ACHN (cell line): ENCODE measurements at places on chromosomes 1 and 21.
A peak's percentile ranks its signal among the peaks of the same experiment; 100 is the strongest.

DNA sequence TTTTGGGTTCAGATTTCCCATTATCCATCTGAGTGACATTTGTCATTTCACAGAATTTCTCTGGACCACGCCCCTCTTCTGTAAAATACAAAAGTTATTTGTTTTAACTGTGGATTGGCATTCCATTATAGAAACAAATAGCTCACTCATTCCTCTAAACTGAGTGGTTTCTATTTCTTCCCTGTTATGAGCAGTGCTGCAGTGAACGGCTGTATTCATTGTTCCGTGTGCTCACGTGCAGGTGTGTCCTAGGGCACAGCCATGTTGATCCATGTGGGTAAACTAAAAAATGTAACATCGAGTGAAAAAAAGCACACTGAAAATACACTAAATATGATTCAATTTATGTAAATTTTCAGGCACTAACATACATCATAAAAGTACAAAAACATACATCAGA lies 27.0 kb upstream of the IL12RB2 start:
- no peak for DNase-seq

DNA sequence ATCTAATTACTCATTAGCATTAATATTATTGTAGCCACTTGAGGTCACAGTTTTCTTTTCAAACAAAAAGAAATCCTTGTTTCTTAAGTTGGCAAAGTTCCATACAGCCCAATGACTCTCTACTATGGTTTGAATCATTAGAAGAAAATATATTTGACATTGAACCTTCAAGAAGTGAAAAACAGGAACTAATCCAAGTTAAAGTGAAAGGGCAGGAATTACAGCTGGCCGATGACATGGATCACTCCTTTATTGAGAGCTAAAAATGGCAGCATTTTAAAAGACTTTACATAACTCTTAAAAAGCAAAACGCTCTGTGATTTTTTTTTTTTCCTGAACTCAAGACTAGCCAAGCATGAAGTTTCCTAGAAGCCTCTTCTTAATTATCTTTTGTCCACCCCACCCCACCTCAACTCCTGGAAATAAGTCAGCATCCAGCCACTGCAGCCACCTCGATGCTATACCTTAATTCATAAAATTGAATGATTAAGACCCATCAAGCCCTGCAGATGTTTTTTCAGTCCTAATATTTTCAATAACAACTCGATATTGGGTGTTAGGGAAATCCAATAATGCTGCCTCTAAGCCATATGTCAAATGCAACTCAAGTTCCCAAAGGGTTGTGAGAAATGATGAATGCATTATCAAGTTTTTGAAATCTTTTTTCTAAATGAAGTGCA lies 323.1 kb downstream of the HHIPL2 start:
- DNase-seq = no peak

DNA sequence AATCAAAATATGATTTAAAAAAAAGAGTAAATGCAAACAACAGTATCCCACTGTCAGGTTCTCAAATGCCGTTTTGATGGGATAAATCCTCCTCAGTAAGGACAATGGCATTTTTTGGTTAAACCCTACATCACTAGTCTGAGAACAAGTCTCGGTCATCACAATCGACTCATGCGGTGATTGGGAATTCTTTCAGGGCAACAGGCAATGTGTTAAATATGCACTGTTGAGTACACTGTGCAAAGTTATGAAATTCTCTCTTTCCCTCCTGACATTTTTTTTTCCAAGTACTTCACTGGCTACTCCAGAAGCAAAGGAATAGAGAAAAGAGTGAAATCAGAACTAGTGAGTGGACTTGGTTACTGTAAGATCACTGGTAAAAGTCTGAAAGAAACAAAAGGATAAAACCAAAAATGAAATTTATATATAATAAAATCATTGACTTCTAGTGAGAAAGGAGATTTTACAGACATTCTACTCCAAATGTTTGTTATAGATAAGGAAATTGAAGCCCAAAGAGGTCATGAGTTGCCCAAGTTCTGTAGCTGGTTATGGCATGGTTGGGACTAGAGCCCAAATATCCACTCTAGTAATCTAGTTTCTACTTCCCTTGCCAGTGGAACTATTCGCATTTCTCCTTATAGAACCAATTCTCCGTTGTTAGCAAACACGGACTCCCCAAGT lies 111.3 kb downstream of the TGFBR3 start:
- no peak for DNase-seq

DNA sequence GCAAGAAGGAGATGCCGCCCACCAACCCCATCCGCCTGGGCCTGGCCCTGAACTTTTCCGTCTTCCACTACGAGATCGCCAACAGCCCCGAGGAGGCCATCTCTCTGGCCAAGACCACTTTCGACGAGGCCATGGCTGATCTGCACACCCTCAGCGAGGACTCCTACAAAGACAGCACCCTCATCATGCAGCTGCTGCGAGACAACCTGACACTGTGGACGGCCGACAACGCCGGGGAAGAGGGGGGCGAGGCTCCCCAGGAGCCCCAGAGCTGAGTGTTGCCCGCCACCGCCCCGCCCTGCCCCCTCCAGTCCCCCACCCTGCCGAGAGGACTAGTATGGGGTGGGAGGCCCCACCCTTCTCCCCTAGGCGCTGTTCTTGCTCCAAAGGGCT lies 732 bp downstream of the SFN start:
- DNase-seq = no peak

GRCh38 chr21:44780137-44780502 lies 21.5 kb downstream of the UBE2G2 start:
- DNase-seq = no peak

DNA sequence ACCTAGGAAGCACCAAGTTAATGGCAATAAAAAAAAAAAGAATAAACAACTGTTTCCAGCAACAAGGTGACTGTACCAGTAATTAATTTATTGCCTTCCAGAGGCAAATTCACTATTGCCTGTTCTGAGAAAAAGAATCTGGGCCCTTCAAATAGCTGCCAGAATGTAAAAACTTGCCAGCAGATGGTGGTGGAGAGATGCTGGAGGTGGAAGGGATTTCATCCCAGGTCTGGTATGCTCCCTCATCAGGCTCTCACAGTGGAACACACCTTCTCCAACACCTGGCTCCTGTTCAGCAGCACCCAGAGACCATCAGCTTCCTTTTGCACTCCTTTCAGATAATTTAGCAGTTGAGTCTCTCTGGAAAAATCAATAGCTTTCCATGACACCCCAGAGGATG lies 792.9 kb upstream of the ADAMTS5 start:
- no peak for DNase-seq

- no peak for DNase-seq
Observed at GRCh38 chr1:54314696-54315095, 91.5 kb downstream of the SSBP3 start.

DNA sequence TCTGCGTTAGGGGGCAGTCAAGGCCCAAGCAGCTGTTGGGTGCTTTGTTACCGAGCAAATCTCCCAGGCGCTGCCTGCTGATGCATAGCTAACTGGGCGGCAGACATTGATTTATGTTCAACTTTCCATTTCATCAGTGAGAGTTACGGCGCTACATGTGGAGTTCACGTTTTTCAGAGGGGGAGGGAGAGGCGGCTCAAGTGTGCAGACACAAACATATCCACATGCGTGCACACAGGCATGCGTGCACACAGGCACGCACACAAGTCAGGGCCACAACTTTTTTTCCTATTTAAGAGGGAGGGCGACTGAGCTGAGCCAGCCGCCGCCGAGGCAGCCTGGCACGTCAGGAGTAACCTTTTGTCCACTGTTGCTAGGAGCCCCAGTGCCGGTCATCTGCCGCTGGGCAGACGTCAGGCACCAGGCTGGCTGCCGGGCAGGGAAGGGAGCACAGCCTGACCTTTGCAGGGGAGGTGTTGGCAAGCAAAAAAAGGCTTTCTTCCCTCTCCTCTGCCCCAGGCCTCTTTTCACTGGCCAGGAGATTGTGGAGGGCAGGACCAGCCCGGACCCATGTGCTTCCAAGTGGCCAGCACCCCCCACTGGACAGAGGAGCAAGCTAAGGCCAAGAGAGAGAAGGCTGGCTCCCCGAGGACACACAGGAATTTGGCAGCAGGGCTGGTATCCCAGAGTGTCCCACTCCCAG lies 73.3 kb downstream of the MRPL37 start:
- peak; percentile 85 for DNase-seq

GRCh38 chr1:2983319-2983705 lies 38.0 kb upstream of the ACTRT2 start:
- no peak for DNase-seq

GRCh38 chr1:51622455-51622913 lies 5.6 kb downstream of the OSBPL9 start:
- peak; percentile 75 for DNase-seq

GRCh38 chr1:119143706-119144105 lies 3.3 kb upstream of the WARS2 start:
- no peak for DNase-seq

DNA sequence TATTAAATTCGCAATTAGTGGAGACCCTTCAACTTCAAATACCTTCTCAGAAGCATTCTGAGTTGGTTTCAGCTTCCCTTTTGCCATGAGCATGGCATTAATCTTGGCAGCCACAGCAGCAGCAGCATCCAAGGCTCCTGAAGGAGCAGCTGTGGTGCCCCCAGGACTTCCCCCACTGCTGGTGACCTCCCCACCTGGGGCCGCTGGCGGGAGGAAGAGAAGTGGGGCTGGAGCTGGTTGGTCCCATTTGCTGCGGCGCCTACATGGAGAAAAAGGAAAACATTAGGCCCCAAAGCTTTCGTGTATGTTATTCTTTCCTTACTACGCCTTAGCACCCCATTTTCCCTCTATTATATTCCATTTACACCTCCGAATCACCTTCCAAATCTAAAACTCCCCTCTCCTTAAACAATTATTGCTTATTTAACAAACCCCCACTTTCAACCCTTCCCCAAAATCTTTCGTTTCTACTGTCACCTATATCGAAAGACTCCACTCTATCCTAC lies 569 bp downstream of the KHDC4 start:
- DNase-seq = no peak

GRCh38 chr1:63101336-63101735 lies 221.0 kb upstream of the FOXD3 start:
- no peak for DNase-seq

DNA sequence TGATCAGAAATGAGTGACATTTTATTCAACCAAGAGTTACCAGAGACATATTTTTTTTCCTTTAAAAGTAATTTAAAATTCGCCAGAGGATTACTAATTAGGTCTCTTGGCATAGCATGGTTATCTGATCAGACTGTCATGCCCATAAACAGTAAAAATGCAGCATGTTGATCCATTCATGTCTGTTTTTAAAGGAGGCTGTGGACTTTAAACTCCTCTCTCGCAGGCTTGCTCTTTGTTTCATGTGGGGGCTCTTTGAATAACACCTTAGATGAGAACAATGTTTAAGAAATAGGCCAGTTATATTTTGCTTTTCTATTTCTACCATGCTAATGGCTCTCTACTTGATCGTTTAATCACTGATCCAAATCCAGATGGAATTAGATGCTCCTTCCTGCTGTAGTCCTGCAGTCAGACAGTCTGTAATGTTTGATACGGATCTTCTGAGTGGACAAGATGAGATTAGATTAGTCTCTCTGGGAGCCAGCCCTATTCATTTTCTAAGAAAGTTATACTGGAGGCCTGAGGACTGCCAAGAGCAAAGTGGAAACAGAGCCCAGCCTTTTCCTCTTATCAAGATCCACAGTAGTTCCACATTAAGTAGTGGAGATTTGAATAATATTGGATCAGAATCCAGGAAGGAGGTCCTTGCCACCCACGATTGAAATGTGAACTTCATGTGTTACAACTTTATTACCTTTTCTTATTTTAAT lies 197.4 kb downstream of the HS2ST1 start:
- DNase-seq = no peak

GRCh38 chr1:73452522-73452921 lies 745.5 kb downstream of the LRRIQ3 start:
- DNase-seq = no peak

- DNase-seq = peak; percentile 66
Observed at GRCh38 chr1:43073490-43074230, 98.4 kb downstream of the EBNA1BP2 start.

- peak; percentile 27 for DNase-seq
Observed at GRCh38 chr1:29849038-29849750, 612.9 kb downstream of the PTPRU start.

- DNase-seq = no peak
Observed at GRCh38 chr1:152968248-152968647, 2.2 kb upstream of the SPRR4 start.

DNA sequence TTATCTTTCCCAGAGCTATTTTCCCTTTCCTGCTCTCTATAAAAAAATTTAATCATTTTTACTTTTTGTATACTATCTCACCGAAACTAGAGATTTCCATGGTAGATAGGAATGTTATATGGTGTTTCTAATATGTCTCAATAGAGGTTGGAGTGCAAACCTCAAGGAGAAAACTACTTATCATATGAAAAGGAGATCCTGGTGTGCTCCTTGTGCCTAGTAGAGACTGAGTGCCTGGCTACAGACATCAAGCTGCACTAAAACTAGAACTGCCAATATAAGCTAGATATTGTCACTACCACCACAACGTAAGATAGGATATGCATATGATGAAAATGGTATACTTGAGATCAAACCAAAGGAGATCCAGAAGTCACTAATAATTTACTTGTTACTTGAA lies 67.0 kb downstream of the RGS18 start:
- no peak for DNase-seq

DNA sequence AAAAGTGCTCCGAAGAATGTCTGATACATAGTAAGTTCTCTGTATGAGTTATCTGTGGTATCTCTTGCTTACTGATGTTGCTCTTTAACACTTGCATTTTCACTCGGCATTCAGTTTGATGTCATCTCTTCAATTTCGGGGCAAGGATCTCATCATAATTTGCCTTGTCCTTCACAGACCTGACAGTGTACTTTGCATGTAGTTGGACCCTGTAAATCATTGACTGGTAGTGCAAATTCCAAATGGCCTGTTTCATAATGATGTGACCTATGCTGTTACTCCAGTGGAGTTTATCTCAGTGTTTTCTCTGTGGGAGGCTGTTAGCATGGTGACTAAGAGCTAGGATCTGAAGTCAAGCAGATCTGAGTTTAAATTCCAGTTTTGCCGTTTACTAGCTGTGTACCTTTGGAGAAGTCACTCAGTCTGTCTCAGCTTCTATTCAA lies 34.2 kb upstream of the ABCD3 start:
- DNase-seq = peak; percentile 95
